CD4-positive, alpha-beta T cell treated with Interleukin-10 for 1 hour (primary cell): ENCODE measurements at places on chromosomes 3 and 15.

DNA sequence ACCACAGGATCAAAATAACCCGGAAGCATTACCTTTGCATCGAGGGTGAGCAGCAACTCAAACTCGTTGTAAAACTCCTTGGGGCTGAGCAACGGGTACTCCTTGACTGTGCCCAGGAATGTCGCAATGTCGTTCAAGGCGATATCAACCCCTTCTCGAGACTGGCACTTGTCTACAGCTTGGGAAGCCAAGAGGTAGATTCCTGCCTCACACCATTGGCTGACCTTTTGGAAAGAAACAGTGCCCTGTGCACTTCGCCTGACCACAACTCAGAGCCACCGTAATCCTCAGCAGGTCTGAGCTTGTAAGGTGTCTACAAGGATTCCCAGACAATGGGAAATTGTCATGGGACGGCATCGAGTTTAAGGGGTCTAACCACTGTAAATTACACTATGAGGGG is 43.9 kb downstream of the B3GNT5 start:
- no peak for DNase-seq

DNA sequence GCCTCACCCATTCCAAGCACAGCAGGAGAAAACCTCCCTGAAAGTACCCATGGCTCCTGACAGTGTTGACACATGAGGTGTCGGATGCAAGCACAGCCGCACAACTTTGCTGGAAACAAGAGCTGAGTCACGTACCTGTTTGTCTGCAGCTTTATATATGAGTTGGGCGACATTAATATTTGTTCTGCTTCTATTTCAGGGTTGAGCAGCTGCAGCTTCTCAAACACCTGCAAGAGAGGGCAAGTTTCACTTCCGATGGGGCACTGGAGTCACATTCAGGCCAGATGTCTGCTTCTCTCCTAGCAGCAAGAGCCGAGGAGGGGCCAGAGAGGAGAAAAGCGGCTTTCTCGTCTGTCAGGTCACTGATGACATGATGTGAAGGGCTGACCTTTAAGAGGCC is 88.0 kb downstream of the NUP210 start:
- DNase-seq: no peak

DNA sequence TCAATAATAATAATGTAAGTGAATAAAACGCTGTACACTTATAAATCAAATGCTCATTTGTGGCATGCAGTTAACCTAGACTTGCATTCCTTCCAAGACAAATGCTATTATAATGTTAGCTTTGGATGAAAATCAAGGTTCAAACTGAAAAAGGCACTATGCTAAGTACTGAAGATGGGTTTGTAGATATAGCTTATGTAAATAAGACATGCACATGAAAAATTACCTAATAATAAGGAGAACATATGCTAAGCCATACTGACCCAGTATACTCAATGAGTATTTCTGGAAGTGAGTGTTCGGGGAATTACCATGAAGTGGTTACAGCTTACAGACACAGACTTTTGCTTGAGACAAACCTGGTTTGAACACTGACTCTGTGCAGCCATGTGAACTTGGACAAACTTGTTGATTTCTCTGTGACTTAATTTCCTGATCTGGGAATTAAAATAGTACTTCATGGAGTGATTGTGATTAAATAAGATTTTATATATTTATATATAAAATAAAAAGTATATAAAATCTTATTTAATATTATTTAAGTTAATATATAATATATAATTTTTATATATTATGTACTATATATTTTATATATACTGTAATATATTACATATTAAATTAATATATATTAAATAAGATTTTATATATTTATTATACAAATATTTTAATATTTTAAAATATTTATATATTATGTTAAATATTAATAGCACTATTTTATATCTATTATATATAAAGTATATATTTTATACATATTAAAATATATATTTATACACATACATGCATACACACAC is 159.2 kb downstream of the ZPLD1 start:
- DNase-seq: no peak

GRCh38 chr15:40582726-40583246 is 11.3 kb upstream of the KNL1 start:
- DNase-seq: peak; percentile 44

DNA sequence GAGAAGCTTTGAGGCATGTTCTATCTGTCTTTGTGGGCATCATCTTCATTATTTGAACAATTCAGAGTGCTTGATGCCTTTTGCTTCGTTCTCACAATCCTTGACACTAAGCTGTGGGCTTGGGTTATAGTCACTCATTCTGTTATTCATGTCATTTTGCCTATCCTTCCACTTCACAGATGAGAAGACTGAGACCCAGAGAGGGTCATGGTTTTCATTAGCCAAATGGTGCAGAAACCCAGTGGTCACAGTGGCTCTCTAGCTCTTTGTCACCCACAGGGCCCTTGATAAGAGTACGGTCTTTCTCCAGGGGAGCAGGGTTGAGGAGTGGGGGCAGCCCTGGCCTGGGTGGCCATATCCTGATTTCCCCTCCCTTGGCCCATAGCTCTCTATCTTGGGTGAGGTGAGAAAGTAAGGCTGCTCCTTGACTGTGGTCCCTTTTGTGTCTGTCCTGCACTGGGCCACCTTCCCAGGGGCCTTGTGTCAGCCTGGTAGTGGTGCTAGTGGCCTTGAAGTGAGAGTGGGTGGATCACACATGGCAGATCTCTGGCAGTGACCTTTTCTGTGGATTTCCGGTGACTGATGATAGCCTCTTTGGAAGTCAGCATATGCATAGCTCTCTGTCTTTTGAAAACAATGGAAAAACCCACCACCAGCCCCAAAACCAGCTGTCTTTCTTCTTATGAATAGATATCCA is 130.1 kb downstream of the IGF1R start:
- no peak for DNase-seq

- no peak for DNase-seq
Observed at GRCh38 chr15:100598655-100599054, 3.3 kb downstream of the LINS1 start.

DNA sequence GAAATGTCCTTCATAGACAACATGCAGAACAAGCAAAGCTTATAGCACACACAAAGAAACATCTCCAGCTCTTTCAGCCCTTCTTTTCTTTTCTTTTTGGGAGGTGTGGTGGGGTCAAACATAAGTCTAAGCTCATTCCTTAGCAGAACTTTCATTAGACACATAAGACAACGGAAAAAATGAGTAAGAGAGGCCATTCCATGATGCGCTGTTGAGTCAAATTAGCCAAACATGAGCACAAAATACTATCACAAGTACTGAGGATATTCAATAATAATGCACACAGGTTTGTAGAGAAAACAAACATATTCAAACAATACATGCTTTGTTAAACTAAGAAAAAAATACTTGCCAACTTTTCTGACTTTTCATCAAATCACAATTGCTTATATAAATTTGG is 83.0 kb downstream of the PLOD2 start:
- no peak for DNase-seq

GRCh38 chr15:63601026-63601703 is 4.0 kb downstream of the FBXL22 start:
- DNase-seq: peak; percentile 56

DNA sequence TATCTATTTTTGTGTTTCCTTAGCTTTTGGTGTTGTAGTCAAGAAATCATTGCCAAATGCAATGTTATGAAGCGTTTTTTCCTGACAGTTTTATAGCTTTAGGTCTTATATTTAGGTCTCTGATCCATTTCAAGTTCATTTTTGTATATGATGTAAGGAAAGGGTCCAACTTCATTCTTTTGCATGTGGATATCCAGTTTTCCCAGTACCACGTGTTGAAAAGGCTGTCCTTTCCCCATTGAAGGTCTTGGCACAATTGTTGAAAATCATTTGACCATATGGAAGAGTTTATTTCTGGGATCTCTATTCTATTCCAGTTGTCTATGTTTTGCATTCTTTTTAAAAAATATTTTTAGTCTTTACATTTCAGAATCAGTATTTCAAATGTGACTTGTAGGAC is 14.6 kb upstream of the SNRPN start:
- DNase-seq: no peak

DNA sequence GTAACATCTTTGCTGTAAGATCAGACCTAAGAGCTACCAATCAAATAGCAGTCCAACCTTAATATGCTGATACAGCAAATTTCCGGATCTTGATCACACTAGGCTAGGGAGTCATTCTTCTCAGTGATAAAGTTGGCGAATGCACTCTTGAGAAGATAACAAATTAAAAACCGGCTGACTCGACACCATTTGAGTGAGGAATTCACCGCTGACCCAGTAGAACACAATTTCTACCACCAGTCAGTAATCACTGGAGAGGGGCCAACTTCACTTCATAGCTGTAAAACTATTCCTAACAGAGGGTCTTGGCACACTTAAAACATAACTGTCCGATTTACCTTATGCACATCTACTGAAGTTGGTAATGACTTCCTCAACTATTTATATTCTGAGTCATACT is 47.2 kb downstream of the MEIS2 start:
- DNase-seq: no peak

DNA sequence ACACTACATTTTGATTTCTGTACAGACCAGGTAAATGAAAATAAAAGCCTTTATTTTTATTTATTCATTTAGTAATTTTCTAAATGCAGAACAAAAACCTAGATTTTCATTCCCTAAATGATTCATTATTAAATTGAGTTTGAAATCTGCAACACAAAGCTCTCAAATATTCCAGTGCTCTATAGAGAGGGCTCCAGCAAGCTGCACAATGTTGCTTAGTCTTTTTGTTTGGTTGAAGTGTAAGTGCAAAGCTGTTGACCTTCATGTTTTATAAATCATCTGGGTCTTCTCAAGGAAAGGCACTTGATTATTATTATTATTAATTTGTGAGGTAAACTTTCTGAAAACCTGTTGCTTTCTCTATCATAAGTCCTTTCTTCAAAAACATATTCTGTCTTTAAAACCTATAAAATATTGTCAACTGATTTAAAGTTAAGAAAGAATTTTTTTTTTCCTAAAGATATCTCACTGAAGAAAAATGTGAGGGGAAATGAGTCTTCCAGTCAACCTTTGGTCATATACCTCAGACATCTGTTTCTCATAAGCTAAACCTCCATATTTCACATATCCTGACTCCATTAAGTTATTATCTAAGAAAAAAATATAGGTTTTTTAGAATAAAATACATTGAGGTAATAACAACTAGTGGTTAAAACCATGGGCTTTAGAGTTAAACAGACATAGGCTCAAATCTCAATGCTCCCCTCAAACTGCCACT is 100.7 kb downstream of the ZIC4 start:
- no peak for DNase-seq

DNA sequence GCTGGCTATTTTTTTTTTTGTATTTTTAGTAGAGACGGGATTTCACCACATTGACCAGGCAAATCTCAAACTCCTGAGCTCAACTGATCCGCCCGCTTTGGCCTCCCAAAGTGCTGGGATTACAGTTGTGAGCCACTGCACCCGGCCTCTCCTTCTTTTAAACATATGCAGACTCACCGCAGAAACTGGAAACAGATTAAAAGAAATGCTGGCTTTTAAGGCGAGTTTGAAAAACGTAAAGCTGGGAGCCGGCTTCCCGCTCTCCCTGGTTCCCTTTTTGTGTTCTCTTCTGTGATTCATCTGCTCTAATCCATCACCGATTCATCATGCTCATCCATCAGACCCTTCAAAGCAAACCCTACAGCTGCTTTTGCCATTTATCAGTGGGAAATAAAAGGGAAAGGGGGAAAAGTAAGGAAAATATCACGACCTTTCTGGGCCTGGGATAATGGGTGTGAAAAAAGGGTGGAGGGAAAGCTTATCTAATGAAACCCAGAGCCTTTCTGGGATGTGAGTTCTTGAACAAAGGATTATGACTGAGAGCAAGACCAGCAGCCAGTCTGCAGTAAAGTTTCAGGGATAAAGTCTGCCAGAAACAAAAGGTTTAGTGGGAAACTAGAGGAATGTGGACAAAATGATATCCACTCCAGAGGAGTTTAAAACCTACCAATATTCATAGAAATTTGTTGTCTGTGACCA is 92.3 kb upstream of the LRIG1 start:
- DNase-seq: no peak

DNA sequence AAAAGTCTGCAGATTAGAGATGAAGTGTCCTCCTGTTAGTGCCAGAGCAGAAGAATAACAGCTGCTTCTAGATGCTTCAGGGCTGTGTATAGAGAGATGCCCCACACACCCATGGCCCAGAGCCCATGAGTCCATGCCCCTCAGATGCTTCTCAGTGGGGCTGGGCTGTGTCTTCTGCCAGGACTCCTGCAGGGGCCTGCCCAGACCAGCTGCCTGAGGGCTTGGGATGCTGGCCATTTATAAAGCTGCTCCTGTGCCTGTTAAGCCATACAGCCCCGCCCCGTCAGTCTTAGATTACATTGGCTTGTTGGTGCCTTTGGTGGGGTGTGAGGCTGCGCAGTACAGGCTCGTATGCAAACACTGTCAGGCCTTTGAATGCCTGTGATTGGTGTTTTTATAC is 318.0 kb upstream of the CTDSPL start:
- DNase-seq: no peak

DNA sequence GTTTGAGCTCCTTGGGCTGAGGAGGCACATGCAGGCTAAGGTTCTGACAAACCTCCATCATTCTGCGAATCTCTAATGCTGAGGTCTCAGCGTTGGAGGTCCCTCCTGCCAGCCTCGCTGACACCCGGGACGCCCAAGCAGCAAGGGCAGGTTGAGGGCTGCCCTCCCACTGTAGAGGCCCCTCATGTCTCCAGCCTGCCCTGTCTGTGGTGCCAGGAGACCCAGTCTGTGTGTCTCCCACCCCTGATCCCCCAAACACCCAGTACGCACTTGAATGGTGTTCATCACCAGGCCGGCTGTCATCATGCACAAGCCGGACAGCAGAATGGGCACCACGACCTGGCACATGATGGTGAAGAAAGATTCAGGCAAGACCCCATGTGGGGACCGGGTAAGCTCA is 27.8 kb downstream of the SLC41A3 start:
- DNase-seq: no peak

- no peak for DNase-seq
Observed at GRCh38 chr3:10226293-10226692, 22.0 kb upstream of the TATDN2 start.

DNA sequence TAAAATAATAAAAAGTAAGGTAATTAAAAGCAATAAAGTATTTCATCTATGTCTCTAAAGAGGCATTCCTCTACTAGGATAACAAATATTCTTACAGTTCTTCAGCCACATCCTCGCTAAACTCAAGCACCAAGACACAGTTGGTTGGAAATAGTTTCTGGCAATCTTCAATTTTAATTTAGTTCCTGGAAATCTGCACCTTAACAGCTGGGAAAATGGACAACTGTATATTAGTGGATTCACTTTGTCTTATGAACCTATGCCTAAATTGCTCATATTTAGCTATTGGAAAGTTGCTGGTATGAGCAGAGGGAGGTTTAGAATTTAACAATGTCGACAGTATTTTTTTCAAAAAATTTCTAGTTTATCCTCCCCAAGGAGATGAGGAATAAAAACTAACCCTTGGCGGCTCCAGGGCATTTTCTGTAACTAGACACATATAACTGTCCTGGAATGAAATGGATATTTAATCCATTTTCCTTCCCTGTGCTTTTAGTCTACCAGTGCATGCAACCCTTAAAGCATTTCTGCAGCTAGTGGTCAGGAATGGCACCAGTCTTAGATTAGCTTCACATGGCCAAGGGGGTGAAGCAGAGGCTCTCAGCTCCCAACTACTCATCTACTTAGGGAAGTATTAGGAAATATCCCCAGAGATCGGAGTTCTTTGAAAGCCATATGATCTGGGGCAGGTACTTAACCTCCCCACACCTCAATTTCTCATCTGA is 290.0 kb upstream of the THBS1 start:
- DNase-seq: no peak

- no peak for DNase-seq
Observed at GRCh38 chr3:55368366-55368765, 118.7 kb downstream of the WNT5A start.
